ENCODE measurements at places on chromosomes 3 and 15. TPM values are rescaled to one million over a fixed set of nuclear protein-coding genes. Genes with fewer than 3 reads are reported as not detected.

GRCh38 chr3:126773167-126773566 lies 69.1 kb downstream of the CHCHD6 start:
- DNase-seq: no peak

DNA sequence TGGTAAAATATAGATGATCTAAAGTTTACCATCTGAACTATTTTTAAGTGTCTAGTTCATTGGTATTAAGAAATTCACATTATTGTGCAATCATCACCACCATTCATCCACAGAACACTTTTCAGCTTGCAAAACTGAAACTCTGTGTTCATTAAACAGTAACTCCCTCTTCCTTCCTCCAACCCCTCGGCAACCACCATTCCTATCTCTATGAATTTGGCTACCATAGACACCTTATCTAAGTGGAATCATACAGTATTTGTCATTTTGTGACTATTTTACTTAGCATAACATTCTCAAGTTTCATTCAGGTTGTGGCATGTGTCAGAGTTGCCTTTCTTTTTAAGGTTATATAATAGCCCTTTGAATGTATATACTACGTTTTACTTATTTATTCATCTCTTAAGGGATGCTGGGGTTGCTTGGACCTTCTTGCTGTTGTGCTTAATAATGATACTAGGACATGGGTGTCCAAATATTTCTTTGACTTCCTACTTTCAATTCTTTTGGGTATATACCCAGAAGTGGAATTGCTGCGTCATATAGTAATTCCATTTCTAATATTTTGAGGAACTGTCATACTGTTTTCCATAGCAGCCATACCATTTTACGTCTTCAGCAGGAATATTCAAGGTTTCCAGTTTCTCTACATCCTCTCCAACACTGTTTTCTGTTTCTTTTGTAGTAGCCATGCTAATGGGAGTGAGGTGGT lies 20.9 kb downstream of the KAT2B start:
- no peak for DNase-seq

DNA sequence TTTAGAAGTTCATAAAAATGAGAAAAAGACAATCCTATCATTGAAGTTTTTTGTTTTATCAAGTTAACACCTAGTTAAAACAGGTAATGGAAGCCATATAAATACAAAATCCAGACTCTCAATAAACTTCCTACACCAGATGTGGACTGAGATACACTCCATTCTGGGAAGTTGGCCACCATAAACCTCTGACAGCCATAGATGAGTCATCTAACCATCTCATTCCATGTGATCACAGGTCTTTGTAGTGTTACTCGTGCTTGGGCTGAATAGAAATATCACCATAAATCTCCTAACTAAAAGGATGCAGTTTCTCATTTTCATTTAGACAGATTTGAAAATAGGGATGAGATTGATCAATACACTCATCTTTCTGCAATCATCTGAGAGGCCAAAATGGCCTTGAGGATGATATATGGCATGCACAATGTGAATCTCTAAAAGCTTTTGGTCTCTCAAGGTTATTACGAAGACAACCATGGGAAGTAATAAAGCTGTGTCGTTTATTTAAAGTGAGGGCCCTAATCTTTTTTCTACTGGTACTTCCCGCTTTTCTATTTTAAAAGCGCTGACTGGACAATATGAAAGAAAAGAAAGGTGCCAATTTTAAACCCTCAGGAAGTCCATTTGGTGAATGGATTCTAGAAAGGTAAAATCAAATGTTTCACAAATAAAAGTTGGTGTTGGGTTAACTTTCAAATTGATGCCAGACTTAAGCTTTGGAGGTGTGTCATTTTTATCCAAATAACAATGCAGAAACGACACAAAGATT lies 155.5 kb downstream of the POLR2M start:
- DNase-seq: no peak

GRCh38 chr3:57652203-57652602 lies 40.7 kb downstream of the DENND6A start:
- DNase-seq: no peak

DNA sequence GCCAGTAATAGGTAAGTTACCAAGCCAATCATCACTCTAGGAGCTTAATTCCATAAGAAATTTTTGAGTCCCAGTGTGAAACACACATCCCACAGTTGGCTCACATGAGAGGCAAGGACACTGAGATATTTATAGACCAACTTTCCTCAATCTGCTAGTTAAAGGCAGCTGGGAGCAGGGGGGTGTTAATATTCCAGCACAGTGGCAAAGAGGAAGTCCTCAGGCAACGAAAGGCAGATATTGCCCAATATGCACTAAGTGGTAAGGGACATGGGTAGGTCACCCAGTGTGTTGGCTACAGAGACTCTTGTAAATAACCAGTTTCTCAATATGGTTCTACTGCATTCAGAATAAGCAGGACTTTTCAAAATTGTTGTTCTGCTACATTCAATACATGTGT lies 61.0 kb downstream of the TOP2B start:
- no peak for DNase-seq

DNA sequence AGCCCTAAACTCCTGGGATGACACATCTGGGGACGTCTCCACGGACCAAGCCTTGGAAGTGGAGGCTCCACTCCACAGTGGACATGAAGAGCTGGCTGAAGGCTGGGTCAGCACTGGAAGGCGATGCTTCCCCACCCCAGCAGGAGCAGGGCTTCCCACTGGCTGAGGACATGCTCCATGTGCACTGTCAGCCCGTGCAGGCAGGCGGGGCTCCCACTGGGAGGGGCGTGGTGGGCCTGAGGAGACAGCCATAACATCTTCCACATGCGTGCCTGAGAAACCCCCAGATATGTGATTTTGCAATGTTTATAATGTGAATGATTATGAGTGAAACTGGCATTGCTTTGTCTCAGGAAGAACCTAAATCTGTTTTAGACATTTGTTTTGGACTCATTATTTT lies 231.3 kb downstream of the KLF13 start:
- DNase-seq: no peak

DNA sequence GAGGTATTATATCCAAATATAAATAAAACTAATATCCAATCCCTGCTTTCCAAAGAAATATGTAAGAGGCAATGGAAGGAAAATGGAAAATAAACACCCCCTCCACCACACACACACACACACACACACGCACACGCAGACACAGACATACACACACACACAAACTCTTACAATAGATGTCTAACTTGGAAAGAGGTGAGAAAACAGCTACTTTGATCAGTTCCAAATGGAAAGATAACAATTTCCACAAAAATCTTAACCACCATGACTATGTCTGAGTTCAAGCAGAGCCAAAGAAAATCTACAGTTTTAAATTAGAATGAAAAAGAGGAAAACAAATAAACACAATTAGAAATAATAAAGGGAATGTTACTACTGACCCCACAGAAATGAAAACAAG lies 285.3 kb upstream of the TGFBR2 start:
- no peak for DNase-seq

GRCh38 chr3:112889357-112889756 lies 42.7 kb upstream of the CD200R1L start:
- no peak for DNase-seq

Gene RAB5A
- 60.5 TPM for total RNA-seq

Measured in neural progenitor cell (in vitro differentiated cells).